CD4-positive, alpha-beta T cell treated with Interleukin-10 for 1 hour (primary cell): ENCODE measurements at places on chromosomes 4 and X.

DNA sequence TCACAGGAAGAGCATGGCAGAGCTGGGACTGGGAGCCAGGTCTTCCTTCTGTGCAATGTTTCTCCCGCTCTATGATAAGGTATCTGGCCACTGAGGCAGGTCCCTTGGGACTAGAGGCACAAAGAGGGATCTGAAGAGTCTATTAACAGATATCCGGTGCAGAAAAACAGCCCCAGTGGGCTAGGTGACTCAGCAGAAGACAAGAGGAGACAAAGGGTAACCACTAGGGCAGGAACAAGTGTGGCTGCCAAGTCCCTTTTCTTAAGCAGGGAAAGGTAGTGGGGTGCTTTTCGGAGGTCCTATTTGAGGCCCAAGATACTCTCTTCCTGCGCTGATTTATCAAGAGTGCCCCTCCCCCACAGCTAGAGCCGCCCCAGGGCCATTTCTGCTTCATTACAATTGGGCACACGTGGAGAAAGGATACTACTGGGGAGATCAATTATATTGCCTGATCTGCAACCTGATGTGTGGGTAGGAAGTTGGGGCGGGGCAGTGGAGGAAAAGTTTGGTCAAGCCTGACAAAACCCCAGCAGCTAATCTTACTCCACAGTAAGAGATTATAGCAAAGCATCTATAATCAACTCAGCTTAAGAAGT, at the start of gene DGAT2L6:
TSS of gene DGAT2L6 (plus strand) at position 546 of the 596 bp plus-strand sequence. CDS start 100 bp downstream, outside the sequence.
- DNase-seq, result no peak

GRCh38 chr4:30380404-30380998, 339.7 kb upstream of the PCDH7 start:
- DNase-seq, result no peak

DNA sequence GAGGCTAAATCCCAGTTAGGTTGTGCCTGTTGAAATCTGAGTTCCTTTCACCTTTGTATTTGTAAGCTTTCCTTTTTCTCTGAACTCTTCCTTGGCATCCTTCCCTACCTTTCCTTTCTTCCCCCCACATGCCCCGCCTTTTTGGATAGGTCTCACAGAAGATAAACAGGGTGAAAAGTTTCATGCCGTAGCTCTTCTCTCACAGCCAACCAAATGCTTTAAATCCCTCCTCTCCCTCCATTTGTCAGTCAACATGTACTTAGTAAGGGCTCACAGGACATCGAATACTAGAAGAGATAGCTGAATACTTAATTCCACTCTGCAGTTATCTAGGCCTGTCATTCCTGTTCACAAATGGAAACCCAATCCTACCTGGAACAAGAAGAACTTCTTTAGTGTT, 107.1 kb upstream of the BMPR1B start:
- no peak for DNase-seq

GRCh38 chrX:78075787-78076389, 28.2 kb upstream of the PGK1 start:
- DNase-seq, result no peak

DNA sequence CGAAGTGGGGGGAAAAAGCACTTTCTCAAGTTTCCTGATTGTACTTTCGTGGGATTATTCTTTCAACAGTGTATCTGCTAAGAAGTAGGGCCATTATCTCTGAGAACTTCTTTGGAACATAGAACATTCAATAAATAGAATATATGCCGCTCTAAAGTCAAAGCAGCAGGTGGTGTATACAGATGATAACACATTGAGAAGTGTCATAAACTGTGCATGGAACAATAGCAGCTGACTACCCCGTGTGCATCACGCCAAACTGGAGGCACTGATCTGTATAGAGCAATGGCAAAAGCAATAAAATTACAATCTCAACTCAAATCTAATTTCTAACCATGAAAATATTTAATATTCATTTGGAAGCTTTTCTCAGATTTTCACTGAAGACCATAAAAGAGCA, 175.3 kb downstream of the DCTD start:
- DNase-seq, result no peak

GRCh38 chr4:93996895-93997294, 168.3 kb downstream of the ATOH1 start:
- no peak for DNase-seq

DNA sequence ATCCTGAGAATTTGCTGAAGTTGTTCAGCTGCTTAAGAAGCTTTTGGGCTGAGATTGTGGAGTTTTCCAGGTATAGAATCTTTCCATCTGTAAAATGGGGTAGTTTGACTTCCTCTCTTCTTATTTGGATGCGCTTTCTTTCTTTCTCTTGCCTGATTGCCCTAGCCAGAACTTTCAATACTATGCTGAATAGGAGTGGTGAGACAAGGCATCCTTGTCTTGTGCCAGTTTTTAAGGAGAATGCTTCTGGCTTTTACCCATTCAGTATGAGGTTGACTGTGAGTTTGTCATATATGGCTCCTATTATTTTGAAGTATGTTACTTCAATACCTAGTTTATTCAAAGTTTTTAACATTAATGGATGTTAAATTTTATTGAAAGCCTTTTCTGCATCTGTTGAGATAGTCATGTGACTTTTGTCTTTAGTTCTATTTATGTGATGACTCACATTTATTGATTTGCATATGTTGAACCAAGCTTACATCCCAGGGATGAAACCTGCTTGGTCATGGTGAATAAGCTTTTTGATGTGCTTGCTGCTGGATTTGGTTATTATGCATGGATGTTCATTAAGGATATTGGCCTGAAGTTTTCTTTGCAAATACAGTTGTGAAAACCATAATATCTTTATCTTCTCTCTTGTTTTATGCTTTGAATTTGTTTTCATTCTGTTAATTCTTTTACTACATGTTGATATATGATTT, 573.8 kb upstream of the NDST4 start:
- no peak for DNase-seq

DNA sequence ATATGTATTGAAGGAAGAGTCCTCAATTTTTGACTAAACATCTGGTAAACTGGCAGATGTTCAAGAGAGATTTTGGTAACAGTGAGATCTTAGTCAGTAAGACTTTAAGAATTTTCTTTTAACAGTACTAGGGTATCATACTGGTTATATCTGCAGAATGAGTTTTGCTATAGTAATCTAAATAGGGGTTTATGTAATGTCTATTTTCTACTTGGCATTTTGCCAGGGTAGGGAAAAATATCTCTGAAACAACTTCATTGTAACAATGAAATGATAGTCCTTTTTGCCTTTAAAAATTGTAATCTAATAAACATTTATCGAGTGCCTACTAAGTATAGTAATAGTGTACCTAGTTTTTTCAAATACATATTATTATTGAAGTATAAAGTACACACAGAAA, 32.1 kb downstream of the XK start:
- DNase-seq, result no peak

GRCh38 chr4:163003979-163004378, 162.7 kb downstream of the NAF1 start:
- no peak for DNase-seq

DNA sequence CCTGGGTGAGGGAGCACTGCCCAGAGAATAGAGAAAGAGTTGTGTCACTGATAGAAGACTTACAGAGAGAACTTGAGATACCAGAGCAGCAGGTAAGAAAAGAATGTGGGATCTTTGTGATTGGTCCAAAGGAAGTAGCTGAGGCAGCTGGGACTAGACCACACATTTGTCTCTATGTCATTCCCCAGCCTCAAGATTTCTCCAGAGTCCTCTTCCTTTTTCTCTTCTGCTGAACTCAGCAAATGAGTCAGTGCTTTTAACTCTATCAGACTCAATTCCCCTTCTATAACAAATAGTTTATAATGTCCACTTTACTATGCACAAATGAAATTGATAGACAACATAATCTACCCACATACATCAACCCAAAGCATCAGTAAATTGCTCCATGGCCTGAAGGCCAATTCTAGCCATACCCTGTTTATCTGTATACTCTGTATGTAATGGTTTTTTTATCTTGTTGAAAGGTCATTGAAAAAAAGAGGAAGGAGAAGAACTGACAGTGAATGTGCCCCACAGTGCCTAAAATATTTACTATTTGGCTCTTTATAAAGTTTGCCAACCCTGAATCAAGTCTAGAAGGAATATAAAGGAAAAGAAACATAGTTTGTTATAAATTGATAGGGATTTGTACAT, 38.2 kb downstream of the ETDC start:
- DNase-seq, result no peak

- no peak for DNase-seq
These were observed 29.1 kb upstream of the ANAPC4 start for GRCh38 chr4:25347971-25348370.

- peak; percentile 49 for DNase-seq
These were observed 10.1 kb upstream of the FGG start for GRCh38 chr4:154622598-154622997.

DNA sequence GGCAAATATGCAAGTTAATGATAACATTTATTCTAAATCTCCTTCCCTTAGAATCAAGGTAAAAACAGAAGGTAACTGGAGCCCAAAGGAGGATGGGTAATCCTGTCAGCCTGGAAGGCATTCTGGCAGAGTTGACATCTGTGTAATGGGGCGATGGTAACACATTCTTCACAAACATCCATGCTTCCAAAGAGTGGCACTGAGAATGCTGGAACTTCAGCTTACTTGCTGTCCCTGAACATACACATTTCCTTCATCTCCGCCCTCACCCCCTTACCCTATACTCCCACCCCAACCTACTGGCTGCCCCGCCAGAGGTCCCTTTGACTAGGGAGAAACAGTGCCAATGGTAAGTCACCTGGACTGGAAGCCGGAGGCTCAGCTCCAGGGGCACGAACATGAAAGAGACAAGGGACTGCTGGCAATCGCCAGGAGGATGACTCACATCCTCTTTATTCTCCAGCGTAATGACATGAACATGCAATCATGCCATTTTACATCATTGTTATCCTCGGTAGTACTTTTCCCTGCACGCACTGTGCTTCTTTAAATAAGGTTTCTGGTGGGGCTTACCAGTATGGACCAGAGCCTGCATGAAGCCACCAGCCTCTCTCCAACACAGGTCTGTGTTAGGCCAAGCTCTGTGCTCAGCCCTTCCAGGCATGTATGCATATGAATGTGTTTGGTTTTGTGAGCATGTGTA, 694.2 kb upstream of the TENM3 start:
- no peak for DNase-seq

- DNase-seq, result peak; percentile 58
These were observed 12.7 kb upstream of the PAQR3 start for GRCh38 chr4:78951862-78952472.

GRCh38 chrX:30851449-30851848, 37.6 kb downstream of the TAB3 start:
- no peak for DNase-seq

DNA sequence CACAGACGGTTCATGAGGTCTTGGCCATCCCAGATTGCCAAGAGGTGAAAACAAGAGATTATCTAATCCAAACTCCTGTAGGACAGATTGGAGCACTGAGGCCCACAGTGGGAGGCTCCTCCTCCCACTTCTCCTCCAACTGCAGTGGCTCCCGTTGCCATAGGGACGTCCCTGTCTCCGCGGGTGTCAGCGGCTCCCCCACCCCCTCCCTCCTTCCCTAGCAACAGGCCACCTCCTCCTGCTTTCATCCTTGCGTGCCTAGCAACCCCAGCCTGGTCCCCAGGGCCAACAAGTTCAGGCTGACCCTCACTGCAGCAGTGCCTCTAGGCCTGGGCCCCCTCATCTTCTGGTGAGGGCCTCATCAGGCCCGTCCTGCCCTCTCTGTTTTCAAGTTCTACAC, 6.8 kb upstream of the IQSEC2 start:
- peak; percentile 38 for DNase-seq

DNA sequence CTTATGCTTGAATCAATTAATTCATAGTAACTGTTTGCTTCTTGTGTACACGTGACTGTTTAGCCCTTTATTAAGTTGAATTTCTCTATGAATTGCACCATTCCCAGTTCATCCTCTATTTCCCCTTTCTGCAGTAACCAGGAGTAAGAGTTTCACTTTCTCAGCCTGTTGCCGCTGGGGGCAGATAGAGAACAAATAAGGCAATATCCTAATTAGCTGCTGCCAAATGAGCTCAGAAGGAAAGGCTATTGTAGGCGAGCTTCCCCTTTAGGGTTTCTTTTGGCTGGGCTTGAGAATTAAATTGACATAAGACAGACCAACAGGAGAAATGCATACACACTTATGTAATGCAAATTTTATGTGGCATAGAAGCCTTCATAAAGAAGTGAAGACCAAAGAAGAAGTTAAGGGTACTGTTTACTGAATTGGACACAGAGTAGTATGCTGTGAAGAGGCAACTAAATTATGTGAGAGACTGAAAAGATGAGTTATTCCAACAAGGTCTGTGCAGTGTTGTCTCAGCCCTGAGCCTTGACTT, 1594.7 kb downstream of the TECRL start:
- DNase-seq, result no peak

DNA sequence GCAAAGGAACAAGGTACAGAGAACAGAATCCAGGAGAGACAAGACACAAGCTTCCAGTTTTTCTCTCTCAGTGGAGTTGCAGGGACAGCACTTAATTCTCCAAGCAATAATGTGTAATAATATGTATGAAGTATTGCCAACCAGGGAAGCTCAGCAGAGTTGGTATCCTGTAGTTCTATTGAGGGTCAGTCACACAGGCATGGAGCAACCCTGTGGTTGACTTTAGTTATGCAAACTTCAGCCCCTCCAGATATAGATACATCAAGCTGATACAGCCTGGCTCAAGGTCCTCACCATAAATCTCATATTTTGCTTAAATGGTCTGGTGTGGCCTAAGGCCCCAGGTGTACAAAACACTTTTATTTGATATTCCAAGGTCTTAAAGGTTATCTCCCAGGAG, 248.6 kb upstream of the EPHA5 start:
- DNase-seq, result no peak

DNA sequence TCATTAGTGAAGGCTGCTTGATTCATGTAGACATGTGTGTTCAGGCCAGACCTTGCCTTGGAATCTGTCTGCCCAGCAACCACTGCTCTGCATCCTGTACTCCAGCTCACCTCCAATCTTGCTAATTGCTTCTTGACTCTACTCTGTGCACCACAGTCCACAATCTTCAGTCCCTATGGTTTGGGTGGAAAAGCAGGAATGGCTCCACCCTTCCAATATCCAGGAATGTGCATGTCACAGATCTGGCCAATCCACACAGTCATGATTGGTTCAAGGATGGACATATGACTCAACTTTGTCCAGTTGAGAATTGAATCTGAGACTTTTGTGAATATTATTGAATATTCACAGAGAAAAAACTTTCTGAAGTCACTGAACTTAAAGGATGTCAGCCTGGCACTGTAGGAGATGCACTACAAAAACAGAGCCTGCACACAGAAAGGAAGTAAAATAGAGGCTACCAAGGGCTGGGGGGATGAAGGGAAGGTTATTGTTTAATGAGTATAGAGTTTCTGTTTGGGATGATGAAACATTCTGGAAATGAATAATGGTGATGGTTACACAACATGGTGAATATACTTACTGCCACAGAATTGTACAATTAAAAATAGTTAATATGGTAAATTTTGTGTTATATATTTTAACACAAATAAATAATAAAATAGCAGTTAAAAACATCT, 161.3 kb upstream of the USP38 start:
- no peak for DNase-seq

GRCh38 chr4:188867796-188868195, 728.6 kb downstream of the TRIML1 start:
- DNase-seq, result no peak

- DNase-seq, result no peak
These were observed 113.9 kb downstream of the DRD5 start for GRCh38 chr4:9895333-9895705.
